Inflammatory macrophage (primary cell): ENCODE measurements at places on chromosomes 1 and 21.

DNA sequence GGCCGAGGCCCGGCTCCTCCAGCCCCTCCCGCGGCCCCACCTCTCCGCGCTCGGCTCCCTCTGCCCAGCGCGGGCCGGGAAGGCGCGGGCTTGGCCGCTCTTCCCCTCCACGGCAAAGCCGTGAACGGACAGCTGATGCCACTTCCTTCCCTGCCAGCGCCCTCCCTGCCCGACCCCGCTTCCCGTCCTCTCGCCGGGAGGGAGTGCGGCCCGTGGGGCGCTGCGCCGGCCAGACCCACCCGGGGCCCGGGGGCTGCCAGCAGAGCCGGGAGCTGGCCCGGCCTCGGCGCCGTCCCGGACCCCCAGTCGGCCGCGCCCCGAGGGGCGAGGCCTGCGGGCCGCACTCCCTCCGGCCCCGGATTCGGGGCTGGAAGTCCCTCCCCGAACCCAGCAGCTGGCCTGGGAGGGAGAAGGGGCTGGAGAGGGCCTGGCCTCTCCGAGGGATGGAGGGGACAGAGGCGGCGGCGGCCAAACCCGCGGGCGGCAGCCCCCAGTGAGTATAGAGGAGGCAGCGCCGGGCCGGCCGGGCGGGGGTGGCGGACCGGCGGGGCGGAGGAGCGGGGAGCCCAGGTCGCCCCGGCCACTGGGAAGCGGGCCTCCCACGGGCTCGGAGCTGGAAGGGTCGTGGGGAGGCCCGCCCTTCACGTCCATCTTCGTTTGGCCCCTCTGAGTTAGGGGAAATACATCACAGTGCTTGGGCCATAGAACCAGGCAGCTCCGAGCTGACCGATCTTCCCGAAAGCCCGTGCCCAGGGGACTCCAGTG, at the start of gene KIAA1614:
TSS of gene KIAA1614 (plus strand) at position 97 of the 765 bp plus-strand sequence. CDS start at position 444, 347 bp downstream.
- peak; percentile 52 for DNase-seq

- DNase-seq, result no peak
These were observed 10.7 kb downstream of the LRRC47 start for GRCh38 chr1:3785456-3786157.

DNA sequence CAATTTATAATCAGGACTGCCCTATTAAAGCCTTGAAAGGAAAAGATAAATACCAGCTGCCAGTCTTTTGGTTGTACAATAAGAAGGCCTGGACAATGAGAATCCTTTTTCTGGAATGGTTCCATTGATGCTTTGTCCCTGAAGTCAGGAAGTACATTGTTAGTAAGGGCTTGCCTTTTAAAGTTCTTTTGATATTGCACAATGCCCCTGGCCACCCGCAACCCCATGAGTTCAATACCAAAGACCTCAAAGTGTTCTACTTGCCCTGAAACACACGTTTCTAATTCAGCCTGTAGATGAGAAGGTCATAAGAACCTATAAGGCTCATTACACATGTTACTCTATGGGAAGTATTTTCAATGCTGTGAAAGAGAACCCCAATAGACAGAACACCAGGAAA, 112.1 kb downstream of the OLFM3 start:
- DNase-seq, result no peak

DNA sequence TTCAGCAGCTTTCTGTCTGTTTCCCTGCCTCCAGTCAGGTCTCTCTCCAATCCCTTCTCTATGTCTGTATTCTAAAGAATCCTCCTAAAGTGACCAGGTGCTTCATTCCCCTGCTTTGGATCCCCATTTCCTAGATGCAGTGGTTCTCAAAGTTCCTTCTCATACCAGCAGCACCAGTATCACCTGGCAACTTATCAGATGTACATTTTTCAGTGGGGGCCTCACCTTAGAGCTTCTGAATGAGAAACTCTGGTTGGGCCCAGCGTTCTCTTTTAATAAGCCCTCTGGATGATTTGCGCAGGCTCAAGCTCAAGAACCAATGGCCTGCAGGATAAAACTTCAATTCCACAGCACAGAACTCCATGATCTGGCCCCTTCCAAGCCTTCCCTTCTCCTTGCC, 25.4 kb upstream of the ARTN start:
- no peak for DNase-seq

GRCh38 chr1:161843156-161843555, 77.0 kb downstream of the ATF6 start:
- DNase-seq, result no peak

DNA sequence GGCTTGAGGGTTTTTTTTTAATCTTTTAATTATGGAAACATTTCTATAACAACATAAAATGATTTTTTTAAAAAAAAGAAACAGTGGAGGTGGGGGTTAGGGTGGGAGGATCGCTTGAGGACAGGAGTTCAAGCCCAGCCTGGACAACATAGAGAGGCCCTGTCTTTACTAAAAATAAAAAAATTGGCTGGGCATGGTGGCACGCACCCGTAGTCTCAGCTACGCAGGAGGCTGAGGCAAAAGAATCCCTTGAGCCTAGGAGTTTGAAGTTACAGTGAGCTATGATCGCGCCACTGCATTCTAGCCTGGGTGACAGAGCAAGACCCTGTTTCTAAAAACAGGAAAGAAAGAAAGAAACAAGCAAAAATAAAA, 32.2 kb upstream of the RNF11 start:
- DNase-seq, result no peak

DNA sequence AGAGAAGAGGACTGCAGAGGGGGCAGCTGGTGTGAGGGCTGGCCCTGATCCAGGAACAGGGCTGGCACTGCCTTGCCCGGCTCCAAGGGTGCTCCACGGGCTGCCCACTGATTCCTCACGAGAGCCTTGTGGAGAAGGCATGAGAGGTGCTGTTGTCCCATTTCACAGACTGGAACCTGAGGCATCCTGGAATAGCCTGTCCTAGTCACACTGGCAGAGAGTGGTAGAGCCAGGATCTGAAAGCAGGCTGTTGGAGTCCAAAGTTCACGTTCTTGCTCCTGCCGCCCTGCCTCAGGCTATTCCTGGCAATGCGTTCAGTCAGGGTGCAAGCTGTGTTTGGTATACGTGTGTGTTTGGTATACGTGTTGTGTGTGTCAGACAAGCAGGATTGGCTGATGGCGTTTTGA, 1.8 kb downstream of the RER1 start:
- no peak for DNase-seq

DNA sequence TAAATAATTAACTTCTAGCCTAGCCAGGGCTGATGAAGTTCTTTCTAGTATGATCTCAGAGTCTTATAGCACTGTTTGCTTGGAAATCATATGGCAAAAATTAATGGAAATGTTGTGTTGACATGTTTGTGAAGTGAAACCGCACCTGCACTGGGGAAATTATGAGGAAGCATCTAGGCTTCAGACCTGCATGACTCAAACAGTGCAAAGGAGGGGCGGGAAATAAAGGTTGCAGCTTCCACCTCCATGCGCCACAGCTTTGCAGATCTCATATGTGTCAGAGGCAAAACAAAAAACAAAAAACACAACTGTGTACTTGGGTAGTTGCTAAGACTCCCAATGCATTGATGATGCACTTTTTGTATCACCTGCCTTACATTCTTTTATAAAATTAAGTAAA, 1080.6 kb downstream of the PLA2G4A start:
- no peak for DNase-seq

DNA sequence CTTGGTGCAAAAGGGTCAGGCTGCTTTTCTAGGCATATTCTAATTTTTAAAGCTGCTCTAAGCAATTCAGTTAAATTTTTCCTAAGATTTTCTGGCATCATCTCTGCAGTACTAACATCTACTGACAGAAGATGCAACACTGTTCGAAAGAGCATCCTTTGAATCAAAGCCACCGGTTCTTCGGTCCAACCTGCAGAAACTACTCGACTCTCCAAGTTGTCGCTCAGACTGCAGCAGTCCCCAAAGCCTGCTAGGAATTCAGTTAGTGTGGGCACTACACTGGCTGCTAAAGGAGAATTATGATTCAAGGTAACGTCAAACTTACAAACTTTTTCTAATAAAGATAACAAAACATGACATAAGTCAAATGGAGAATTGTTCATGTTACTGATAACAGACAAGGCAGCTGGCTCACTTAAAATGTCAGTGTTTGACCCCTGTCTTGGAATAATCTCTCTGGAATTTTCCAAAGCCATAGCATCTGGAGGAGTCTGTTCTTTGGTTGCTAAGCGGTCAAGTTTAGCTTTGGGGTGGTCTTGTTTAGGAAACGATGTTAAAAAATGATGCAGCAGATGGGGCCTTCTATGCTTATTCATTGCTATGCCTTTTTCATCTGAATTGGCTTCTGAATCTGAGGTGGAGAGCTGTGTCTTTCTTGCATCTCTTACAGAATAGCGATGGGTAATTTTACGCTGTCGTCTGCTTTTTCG, 56.9 kb downstream of the LYST start:
- no peak for DNase-seq

- DNase-seq, result no peak
These were observed 6.4 kb upstream of the GSTM4 start for GRCh38 chr1:109649491-109649914.

DNA sequence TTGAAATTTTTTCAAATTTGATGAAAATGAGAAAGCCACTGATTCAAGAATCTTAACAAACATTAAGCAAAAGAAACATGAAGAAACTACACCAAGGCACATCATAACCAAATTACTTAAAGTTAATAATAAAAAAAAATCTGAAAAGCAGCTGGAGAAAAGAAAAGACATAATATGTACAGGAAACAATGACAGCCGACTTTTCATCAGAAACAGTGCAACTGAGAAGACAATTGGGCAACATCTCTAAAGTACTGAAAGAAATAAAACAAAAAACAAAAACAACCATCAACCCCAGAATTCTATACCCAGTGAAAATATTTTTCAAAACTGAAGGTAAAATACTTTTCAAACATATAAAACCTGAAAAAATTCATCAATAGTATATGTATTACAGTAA, 73.8 kb upstream of the DMRTA2 start:
- DNase-seq, result no peak

- DNase-seq, result peak; percentile 82
These were observed 60.7 kb upstream of the ATP5PO start for GRCh38 chr21:33976082-33977016.

DNA sequence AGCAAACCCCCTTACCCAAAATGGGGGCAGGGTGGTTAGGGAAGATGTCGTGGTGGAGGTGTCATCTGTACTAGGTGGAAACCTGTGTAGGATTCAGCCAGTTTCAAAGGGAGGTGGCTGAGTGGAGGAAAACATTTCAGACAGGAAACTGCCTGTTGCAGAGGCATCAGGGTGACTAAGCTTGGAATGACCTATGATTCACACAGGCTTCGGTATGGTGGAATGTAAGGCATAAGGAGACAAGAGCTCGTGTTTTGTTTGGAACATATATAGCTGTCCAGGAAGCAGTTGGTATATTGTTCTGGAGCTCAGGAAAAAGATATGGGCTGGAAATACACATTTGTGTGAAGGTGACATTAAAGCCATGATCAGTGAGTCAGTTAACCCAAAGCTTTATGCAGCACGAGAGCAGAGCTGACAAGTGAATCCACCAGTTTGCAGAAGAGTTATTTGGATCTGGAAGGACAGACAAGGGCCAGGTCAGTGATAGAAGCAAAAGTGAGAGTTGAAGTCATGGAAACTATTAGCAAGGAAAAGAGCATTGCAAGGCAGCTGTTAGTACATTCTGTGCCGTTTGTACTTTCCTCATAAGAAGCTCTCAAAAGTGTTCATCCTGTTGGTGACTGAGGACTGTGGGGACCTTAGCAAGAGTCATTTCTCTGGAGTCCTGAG, 12.2 kb downstream of the UTP25 start:
- peak; percentile 69 for DNase-seq

- DNase-seq, result no peak
These were observed 82.1 kb downstream of the TTC3 start for GRCh38 chr21:37155186-37155585.

DNA sequence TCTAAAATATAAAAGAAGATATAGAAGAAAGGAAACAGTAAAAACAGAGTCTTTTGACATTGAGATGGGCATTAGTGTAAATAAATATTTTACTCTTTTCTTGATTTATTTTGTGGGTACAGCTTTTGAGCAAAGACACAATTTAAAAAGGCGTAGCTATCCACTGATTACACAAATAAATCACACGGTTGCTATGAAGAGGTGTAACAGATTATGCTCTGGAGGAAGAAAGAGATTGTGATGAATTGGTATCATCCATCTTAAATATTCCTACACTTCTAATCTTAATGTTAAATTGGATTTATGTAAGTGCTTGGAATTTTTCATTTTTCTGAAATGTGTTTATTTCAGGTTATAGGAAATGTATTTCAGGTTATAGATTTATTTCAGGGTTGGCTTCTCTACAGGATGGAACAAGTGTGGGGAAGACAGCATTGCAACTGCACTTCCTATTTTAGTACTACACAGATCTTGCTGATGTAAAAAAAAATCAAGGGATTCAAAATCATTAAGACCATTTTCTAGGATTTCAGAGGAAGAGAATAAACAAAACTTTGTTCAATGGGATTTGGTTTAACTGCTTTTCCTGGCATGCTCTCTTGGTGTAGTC, 15.3 kb downstream of the XCL1 start:
- DNase-seq, result no peak

DNA sequence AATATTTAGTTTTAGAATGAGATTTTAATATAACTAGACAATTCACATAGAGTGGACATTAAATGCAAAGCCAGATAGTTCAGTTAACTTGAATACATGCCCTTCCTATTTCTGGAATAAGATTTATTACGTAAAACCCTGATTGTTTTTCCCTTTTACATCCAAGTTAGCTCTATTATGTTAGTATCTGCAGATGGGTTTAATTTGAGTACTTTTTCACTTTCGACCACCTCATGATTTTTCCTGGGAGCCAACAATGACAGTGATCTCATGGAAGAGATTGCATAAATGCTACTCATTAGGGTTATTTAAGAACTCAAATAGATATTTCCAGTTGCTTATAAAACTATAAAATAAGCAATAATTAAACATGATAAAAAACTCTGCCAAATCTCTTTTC, 199.4 kb upstream of the PTGFR start:
- no peak for DNase-seq
